Forelimb muscle (tissue), 1 donor: ENCODE measurements at places on chromosomes 12 and 14.

- no peak for DNase-seq
These were observed 3.6 kb upstream of the WSB2 start for GRCh38 chr12:118064608-118065007.

DNA sequence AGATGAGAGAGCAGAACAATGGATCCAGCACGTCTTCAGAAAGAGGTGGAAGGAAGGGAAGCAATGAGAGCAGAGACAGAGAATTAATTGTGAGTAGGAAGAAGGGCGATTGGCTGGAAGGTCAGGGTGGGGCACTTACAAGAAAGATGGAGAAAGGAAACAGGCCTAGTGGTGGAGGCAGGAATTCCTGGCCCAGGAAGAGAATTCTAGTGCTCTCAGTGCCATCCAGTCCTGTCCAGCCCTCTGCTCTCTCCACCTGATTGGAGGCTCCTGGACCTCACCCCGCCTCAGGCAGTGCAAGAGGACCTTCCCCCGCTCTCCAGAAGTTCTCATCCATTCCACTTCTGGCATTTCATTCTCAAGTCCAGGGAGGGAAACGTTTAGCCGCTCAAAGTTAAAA is 43.0 kb downstream of the NGB start:
- DNase-seq: no peak

DNA sequence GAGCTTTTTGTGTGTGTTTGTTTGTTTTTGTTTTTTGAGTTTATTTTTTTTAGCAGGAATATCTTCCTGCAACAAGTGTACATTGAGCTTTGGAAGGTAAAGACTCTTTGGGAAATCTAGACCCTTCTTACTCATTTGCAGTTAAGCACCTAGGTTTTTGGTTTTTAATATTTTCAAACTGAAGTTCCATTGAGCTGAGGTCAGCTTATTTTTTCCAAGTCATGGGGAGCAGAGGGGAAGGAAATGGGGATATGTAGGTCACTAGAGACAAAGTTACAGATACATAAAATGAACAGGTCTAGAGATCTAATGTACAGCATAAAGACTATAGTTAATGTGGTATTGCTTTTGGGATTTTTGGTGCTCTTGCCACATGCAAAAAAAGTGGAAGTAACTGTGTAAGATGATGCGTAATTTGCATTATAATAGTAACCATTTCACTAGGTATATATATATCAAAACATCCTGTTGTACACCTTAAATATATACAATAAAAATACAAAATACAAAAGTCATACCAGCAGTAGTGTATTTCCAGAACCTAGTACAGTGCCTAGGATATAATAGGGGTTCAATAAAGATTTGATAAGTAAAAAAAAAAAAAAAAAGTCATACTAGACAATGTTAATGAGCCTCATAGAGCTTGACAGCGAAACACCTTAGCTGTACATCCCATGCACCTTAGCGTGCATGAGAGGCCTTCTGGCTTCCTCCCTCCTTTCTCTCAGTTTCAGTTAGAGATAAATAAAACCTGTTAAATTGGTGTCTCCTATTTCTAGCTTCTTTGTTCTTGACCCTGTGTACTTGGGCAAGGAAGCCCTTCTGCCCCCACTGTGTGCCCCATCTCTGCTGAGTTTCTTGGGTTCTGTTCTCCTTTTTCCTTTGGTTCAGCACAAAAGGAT is 22.7 kb downstream of the CGRRF1 start:
- DNase-seq: no peak

DNA sequence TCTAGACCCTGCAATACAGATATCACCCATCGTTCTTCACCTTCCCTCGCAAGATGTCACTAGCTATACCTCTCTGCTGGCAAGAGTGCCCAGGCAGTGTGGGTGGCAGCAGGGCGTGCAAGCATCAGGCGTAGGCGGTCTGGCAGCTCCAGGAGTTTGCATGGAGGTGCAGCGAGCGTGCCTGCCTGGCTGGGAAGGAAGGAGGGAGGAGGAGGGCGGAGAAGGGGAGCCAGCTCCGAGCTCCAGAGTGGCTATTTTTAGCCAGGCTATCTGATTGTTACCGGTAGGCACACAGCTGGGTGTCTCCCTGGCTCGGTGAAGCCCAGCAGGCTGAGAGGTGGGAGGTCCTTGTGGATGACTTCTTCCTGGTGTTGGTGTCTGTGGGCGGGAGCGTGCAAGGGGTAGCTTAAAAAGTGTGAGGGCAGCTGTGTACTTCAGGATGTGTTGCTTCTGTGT is 6.2 kb downstream of the FOXJ2 start:
- DNase-seq: no peak

DNA sequence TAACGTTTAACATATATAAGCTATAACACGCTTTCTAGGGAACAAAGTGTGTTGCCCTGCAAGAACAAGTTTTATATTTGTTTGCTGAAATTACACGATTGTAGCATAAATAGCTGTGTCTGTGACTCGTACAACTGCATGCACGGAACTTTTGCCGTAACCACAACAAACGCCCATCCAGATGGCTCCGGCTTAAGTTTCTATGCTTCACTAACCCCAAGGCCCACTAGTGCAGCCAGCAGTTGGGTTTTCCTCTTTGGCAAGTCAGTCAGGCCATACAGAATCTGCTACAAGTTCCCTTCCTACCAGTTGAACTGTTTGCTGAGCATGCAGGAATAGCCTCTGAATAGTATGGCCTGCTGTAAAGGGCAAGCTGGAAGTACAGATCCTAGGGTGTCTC is 12.1 kb downstream of the CSRP2 start:
- peak; percentile 60 for DNase-seq

- DNase-seq: no peak
These were observed 687 bp downstream of the IFFO1 start for GRCh38 chr12:6555018-6555691.

DNA sequence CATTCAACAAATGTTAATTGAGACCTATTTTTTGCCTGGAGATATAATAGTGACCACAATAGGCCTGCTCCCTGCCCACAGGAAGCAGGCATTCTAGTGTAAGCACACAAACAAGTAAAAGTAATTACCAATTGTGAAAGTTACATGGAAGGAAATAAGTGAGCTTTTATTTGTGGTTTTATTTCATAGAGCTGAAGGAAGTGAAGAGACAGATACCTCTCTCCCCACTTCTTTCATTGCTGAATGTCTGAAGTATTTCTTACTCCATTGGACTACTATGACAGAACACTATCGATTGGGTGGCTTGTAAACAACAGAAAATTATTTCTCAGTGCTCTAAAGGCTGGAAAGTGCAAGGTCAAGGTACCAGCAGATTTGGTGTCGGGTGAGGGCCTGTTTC is 183.5 kb downstream of the PRKCH start:
- no peak for DNase-seq

GRCh38 chr12:10283027-10283426 is 24.6 kb upstream of the KLRD1 start:
- no peak for DNase-seq

GRCh38 chr14:74401504-74402241 is 24.3 kb downstream of the SYNDIG1L start:
- DNase-seq: no peak

DNA sequence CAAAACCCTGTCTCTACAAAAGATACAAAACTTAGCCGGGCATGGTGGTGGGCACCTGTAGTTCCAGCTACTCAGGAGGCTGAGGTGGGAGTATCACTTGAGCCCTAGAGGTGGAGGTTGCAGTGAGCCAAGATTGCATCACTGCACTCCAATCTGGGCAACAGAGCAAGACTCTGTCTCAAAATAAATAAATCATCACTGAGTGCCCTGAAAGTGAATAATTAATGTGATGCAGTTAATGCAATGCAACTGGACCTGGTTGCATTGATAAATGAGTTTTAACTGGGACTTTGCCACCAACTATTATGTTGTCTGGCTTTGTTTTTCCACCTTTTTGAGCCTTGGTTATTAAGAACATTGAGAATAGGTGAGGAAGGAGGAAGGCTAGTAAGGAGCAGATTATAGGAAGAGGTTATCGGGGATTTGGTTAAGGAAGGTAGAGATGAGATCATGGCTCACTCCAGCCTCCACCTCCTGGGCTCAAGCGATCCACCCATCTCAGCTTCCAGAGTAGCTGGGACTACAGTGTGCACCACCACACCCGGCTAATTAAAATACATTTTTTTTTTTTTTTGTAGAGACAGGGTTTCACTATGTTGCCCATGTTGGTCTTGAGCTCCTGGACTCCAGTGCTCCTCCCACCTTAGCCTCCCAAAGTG is 8.0 kb downstream of the BORCS5 start:
- no peak for DNase-seq

GRCh38 chr12:103397536-103397935 is 98.2 kb downstream of the C12orf42 start:
- no peak for DNase-seq

DNA sequence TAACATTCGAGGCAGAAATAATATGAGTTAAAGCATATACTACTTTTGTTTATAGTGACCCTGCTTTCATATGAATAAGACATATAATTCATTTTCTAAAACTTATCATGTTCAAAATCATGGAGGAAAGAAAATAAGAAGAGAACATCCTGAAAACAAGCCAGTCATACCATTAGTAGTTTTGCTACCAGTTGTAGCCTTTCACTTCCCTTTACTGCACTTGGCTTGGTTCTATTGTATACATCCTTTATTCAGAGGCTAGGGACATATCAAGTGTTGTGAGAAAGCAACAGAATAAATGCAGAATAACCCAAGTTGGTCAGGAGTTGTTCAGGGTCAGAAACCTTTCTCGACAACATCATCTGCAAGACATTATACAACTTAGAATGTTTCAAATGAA is 598.7 kb downstream of the SOX5 start:
- no peak for DNase-seq

DNA sequence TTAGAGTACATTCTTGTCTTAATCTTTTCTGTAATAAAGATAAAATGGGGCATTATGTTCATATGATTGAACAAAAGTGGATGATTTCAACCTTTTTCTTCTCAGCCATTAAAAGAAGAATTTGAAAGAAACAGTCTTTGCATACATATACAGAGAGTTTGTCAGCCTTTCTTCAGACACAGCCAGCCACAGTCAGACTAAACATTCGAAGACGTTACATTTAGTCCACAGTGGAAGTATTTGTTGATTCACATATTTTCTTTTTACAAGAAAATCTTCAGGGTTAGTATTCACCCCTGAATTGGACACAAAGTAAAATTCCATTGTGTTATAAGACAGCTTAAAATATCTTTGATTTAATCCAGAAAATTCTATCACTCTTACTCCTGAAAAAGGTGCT is 36.2 kb downstream of the ETV6 start:
- no peak for DNase-seq

DNA sequence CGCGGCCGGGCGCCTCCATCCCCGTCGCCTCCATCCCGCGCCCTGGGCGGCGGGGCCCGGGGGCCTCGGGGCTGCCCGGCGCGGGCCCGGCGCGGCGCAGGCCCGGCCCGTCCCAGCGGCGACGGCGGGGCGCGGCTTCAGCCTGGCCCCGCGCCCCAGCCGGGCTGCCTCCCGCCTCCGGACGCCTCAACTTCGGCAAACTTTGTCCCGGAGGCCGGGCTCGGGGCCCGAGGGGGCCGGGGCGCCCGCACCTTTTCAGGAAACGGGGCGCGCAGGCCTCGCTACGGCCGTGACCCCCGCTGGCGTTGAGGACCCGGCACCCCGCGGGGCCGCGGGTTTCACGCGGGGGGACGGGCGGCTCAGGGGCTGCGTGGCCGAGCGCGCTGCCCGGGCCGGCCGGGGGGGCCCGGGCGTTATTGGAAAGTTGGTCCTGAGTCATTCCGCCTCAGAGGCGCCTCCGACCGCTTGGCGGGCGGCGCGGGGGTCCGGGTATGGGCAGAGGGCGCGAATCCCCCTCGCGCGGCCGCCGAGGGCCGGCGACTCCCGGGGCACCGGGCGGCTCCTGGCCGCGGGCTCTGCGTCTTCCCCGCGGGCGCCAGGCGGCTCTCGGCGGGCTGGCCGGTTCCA is 575 bp downstream of the TRAF3 start:
- no peak for DNase-seq

DNA sequence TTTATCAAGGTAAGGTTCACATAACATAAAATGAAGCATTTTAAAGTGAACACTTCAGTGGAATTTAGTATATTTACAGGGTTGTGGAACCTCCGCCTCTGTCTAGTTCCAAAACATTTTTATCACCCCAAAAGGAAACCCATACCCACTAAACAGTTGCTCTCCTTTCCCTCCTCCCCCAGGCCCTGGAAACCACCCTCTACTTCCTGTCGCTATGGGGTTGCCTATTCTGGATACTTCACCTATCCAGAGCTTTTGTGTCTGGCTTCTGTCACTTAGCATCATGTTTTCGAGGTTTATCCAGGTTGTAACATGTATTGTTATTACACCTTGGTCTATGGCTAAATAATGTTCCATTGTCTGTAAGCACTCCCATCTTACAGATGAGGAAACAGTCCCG is 27.7 kb upstream of the ZFP36L1 start:
- no peak for DNase-seq

- DNase-seq: no peak
These were observed 61.8 kb downstream of the KLRG1 start for GRCh38 chr12:9051158-9051550.

GRCh38 chr14:51869411-51870100 is 9.1 kb downstream of the GNG2 start:
- no peak for DNase-seq

- peak; percentile 75 for DNase-seq
These were observed 25.6 kb upstream of the MAP1LC3B2 start for GRCh38 chr12:116533343-116534251.

DNA sequence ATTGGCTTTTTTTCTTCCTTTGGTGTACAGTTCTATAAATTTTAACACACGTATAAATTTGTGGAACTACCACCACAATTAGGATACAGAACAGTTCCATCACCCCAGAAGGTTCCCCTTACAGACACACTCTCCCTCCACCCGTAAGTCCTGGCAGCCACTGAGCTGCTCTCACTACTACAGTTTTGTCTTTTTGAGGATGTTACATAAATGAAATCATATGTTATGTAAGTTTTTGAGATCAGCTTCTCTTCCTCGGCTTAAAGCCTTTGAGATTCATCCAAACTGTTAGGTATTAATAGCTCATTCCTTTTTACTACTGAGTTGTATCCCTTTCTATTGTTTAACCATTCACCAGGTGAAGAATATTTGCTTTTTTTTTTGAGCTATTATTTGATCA is 74.3 kb upstream of the SLC24A4 start:
- no peak for DNase-seq

GRCh38 chr12:38782359-38782758 is 123.0 kb downstream of the CPNE8 start:
- no peak for DNase-seq

GRCh38 chr14:60573943-60574495 is 65.1 kb downstream of the SIX6 start:
- DNase-seq: no peak
